ENCODE measurements at places on chromosomes 5 and 9. TPM values are rescaled to one million over a fixed set of nuclear protein-coding genes. Genes with fewer than 3 reads are reported as not detected.

DNA sequence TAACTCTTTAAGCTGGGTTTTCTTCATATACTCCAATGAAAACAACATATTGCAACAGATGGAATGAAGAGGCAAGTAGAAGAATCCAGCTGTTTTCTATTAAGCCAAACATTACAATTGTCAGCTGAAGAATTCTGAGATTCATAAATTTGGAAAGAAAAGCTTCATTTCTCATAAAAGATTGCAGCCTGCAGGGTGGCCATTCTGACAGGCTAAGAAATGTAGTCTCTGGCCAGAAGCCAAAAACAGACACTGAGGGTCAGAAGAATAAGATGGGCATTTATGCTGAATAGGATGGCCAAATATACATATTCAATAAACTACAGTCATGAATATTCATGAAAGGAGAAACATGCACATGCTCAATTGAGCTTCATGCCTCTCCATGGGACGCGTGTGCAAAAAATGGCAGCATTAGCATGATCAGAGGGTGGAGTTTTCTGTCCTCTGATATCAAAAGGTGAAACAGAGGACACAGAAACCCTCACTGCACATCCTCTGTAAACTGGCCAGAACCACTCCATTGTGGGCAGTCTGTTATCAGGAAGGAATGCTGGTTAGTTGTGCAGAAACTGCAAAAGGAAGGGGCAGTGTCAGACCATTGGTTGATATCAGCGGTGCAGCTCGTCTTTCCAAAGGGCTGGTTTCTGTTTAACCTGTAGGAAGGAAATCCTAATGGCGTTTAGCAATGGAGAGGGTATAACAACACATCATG lies 50.2 kb downstream of the FXN start:
- H3K36me3 ChIP-seq = no peaks in the 10 kb centered on the region
- no peaks in the 10 kb centered on the region for H3K27me3 ChIP-seq
- H3K4me3 ChIP-seq = no peak overlapping the region
- H3K27ac ChIP-seq = no peak overlapping the region
- DNase-seq = no peak

DNA sequence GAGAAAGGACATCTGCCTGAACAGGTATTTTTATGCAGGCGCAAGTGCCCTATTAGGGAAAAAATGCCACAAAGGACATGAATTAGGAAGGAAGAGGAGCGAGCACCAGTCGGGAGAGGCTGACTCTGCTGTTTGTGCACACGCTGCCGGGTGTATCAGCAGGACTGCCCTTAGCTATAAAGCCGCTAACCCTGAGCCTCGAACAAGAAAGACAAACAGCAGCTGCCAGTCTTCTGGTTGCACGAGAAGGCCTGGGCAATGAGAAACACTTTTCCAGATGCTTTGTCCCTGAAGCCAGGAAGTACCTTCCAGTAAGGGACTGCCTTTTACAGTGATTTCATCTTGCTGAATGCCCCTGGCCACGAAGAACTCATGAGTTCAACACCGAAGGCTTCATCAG lies 12.6 kb downstream of the QSOX2 start:
- no peaks in the 10 kb centered on the region for H3K4me1 ChIP-seq
- H3K4me3 ChIP-seq = no peak overlapping the region
- no peak for DNase-seq
- no peak overlapping the region for H3K27ac ChIP-seq
- H3K36me3 ChIP-seq = peaks cover 9% of the 10 kb centered on the region

The PCDHGB7 gene
- 5.9 TPM for total RNA-seq

The OBP2B gene
- total RNA-seq = not detected

The LRRC19 gene
- not detected for total RNA-seq

The ECM2 gene
- 1.9 TPM for total RNA-seq
